Stimulated activated CD8-positive, alpha-beta memory T cell treated with anti-CD3 and anti-CD28 coated beads, Interleukin-7, amount 100 ng/mL, for 24 hours (primary cell): ENCODE measurements at places on chromosomes 2 and 18.

- DNase-seq, result no peak
Observed at GRCh38 chr2:43853141-43854081, 14.6 kb downstream of the ABCG8 start.

DNA sequence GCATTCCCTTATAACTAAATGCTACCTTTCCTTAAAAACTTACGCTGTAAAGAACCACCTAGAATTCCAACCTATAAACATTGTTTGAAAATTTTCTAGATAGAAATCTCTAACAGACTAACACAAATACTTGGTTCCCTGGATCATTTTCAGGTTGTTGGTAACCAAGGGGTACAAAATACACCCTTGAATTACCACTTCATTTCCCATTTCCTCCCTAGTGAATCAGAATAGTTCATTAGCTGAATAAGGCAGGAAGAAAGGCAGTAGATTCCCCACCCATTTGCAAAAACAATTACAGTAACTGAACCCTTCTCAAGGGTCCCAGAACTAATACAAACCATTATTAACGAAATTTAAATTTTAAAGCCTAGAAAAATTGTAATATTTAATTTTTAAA lies 5.5 kb downstream of the MEX3C start:
- DNase-seq, result no peak

DNA sequence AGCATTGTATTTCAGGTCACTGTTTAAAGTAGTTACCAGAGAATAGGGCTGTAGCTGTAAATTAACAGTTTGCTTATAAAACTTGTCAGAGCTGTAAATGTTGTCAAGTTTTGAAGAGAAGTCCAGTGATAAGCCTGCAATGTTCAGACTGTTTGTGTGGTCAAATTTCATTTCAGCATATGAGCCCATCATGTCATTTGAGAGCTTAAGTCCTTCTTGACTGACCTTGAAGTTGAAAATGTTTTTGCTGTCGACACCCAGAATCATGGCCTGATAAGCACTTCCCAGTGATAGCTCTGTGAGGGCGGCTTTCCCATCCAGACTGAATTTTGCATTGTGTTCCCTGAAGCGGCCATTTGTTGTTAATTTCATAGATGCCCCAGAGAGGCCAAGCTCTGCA lies 32.4 kb downstream of the APOB start:
- no peak for DNase-seq

- no peak for DNase-seq
Observed at GRCh38 chr2:25201265-25201664, 32.9 kb upstream of the POMC start.

DNA sequence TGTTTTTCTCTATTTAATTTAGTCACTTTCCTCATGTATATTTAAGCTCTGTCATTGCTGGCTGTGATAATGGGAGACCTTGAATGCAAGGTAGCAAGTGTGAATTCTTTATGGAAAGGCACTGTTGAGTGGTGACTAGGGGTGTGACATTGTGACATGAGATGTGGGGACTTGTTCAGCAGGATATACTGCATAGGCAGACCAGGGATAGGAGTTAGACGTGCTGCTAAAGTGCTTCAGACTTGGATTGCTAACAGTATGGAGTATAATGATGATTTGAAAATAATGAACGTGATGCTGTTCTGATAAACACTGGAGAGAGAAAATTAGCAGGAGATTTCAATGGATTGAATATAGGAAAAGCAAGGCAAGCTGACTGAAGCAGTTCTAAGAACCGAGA lies 135.1 kb downstream of the NCOA1 start:
- DNase-seq, result no peak

GRCh38 chr2:155310589-155310988 lies 612.1 kb downstream of the KCNJ3 start:
- no peak for DNase-seq

GRCh38 chr18:3440341-3440740 lies 9.6 kb upstream of the TGIF1 start:
- no peak for DNase-seq

GRCh38 chr2:219001100-219001576 lies 7.9 kb upstream of the CRYBA2 start:
- no peak for DNase-seq

DNA sequence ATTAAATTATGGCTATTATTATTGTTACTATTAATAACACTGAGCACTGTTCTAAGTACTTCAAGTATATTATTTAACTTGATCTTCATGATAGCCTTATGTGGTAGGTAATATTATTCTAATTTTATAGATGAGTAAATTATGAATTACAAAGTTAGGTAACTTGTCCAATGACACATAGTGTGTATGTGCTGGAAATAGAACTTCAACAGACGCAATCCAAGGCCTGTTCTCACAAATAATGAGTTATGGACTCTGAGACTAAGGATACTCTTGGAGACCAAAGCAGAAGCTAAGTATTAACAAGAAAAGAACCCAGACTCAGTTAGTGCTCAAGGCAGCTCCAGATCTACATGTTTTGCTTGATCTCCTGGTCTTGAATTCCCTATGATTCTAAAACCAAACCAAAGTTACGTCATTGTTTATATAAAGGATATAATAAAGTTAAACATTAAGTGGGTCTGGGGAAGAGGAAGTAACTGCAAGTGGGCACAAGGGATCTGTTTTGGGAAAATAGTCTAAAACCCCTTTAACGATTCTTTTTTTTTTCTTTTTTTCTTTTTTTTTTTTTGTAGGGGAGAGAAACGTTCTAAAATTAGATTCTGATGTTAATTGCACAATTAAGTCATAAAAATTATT lies 211.3 kb downstream of the ERBB4 start:
- DNase-seq, result no peak

DNA sequence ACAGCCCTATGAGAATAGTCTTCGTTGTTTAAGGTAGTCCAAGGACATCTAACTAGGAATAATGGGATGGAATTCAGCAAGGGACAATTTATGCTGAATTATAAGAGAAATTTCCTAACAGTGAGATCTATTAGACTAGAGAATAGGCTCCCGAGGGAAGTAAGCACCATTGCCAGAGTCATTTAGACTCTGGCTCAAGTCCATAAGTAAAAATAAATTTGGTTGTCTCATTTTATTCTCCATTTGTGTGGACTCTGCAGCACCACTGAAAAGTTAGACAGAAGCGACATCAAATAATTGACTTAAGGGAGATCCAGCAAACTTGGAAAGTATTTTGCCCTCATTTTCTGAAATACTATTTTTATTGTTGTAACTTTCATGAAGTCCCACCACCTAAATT lies 129.3 kb upstream of the SMIM21 start:
- DNase-seq, result no peak

DNA sequence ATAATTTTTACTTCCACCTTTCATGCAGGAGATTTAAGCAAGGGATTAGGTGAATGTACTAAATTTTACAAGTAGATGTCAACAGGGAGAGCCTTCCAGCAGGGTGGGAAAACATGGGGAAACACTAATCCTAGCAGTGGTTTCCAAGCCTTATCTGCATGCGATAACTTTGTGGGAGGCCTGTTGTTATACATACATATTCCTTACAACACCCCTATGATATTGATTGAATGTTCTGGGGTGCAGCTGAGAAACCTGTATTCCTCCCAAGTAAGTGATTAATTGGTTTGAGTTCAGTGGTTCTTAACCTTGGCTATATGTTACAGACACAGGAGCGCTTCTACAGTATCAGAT lies 65.9 kb downstream of the COL4A4 start:
- no peak for DNase-seq

GRCh38 chr2:38439863-38440262 lies 62.8 kb upstream of the ATL2 start:
- DNase-seq, result no peak

GRCh38 chr2:118223992-118224894 lies 136.0 kb downstream of the INSIG2 start:
- no peak for DNase-seq

DNA sequence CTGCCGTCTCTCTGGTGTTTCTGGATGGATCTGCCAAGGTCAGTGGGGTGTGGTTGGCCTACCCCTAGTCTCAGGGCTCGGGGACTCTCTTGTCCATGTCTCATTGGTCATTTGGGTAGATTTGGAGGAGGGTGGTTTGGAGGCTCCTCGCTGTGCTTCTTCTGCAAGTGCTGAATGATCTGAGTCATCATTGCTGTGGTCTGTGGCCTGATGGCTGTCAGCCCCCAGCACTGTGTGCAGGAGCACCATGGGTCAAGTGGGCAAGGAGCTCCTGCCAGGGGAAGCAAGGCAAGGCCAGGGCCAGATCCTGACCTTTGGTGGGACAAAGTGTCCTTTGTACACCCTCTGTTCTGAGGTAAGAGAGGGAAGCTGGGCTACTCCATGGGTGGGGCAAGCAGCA lies 221.8 kb downstream of the FHOD3 start:
- DNase-seq, result no peak

- no peak for DNase-seq
Observed at GRCh38 chr18:24427484-24427883, 1.0 kb downstream of the IMPACT start.

DNA sequence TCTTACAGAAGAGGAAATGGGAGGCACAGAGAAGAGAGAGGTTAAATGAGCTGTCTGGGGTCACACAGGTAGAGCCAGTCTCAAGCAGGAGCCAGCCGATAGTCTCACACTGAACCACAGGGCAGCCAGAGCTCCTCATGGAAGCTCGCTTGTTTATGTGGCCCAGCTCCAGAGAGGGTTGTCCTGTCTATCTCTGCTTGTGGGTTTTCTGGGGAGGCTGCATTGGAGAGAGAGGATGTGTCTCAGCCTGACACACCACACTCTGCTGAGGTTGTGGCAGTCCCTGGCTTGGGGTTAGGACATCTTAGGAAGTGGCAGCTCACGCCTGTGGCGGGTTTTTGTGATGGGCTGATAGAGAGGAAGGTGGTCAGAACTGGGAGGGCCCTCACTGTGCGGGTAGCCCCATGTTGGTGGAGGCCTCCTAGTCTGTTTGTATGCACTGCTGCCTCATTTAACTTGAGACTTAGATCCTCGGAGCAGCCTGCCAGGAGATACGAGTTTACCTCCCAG lies 52.3 kb downstream of the TCF7L1 start:
- DNase-seq, result no peak

GRCh38 chr2:75007819-75008218 lies 49.4 kb downstream of the POLE4 start:
- DNase-seq, result no peak

- DNase-seq, result no peak
Observed at GRCh38 chr18:26489191-26489590, 59.2 kb downstream of the KCTD1 start.

- no peak for DNase-seq
Observed at GRCh38 chr2:209331291-209331844, 92.5 kb upstream of the MAP2 start.

DNA sequence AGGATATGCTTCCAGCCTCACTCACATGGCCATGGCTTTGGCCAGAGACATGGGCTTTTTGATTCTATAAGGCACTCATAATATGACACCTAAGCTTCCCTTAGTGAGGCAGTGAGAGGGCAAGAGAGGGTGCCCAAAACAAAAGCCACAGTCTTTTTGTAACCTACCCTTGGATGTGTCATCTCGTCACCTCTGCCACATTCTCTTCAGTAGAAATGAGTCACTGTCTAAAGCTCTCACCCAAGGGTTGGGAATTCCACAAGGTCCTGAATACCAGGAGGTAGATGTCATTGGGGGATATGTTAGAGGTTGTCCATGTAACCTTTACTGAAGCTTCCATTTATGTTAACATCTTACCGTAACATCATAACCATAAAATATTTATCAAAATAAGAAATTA lies 108.4 kb downstream of the ALMS1 start:
- DNase-seq, result no peak

DNA sequence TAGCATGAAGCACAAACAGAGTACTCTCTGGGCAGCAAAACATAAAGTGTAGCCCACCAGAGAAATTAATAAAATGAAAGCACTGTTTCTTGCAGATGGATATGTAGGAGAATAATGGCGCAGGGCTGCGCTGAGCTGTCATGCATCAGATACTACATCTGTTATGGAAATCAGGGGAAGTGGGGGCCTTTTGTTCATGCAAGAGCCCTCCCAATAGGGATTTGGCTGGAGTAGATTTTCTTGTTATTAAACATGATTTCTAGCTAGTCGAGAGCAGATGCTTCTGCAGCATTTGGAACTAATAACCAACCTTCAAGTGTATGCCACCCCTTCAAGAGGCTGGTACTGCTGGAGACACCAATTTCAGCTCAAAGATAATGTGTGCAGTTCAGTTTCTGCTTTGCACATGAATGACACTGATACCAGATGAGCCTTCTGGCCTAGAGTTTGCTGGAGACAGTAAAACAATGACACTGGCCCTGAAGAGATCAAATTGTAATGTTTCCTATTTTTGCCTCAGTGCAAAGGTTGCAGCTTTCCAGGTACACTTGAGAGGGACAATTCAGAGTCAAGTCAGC lies 58.0 kb downstream of the RND3 start:
- DNase-seq, result no peak

- no peak for DNase-seq
Observed at GRCh38 chr2:155840661-155841060, 491.9 kb downstream of the NR4A2 start.

DNA sequence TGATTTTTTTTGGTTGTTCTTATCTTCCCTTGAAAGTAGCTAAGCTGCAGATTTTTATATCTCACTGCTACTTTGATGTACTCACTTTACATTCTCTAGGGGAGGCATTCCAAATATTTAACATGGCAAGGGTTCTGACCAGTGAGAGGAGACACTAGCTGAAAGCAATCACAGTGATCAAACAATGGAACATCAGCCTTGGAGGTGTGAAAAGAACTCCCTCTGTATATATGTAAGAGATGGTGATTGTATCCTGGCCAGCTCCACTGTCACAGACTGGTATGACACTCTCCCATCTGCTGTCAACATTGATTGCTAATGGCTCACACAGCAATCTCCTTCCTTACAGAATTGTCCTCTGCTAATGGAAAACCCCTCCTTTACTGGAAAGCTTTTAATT lies 291.7 kb upstream of the CDH19 start:
- DNase-seq, result no peak

DNA sequence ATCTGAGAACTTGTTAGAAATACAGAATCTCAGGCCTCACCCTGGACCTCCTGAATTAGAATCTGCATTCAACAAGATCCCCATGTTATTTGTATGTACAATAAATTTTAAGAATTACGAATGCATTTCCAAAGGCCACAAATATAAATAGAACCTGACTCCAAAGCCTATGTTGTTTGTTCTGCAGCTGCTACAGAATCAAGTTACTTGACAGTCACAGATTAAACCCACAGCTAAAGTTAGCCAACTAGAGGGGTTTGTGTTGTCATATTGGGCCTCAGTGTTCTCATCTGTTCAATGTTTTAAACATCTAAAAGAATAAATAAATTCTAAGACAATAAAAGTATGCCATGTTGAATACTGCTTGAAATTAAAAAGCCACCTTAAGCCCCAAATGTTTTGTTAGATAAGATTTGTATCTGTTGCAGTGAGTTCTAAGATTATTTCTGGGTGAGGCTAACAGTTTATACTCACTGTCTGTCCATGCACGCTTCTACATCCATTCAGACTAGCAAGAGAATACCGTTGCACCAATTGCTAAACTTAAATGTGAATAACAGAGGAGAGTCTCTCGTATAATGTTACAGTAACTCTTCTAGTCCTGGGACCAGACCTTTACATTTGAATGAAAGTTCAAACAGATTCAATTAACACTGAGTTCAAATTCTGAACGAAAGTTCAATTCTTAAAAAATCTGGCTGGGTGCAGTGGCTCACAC lies 200.4 kb downstream of the MEMO1 start:
- DNase-seq, result no peak
